ENCODE measurements at places on chromosomes 11 and 22. TPM values are rescaled to one million over a fixed set of nuclear protein-coding genes. Genes with fewer than 3 reads are reported as not detected.

OR56A1 gene
- total RNA-seq: not detected

ZNF202 gene
- 10.6 TPM for total RNA-seq

PHOX2A gene
- total RNA-seq: not detected

SLC6A5 gene
- not detected for total RNA-seq

PLA2G6 gene
- 4.0 TPM for total RNA-seq

DDTL gene
- 1.6 TPM for total RNA-seq

C11orf52 gene
- total RNA-seq: not detected

IFITM10 gene
- total RNA-seq: 2.1 TPM

SYT7 gene
- 1.8 TPM for total RNA-seq

KMT5B gene
- 22.4 TPM for total RNA-seq

MAFF gene
- 16.9 TPM for total RNA-seq

PRODH gene
- total RNA-seq: 0.89 TPM

NCAM1 gene
- total RNA-seq: not detected

CBLIF gene
- total RNA-seq: not detected

OR52E4 gene
- not detected for total RNA-seq

OR5A1 gene
- total RNA-seq: not detected

C11orf87 gene
- 0.07 TPM for total RNA-seq

KRTAP5-1 gene
- not detected for total RNA-seq

CARD18 gene
- not detected for total RNA-seq

CLTCL1 gene
- 3.6 TPM for total RNA-seq

DEUP1 gene
- not detected for total RNA-seq
